NAMALWA (cell line): ENCODE measurements at places on chromosomes 3 and 15.

GRCh38 chr3:111517801-111518200, 24.2 kb upstream of the CD96 start:
- DNase-seq = no peak

DNA sequence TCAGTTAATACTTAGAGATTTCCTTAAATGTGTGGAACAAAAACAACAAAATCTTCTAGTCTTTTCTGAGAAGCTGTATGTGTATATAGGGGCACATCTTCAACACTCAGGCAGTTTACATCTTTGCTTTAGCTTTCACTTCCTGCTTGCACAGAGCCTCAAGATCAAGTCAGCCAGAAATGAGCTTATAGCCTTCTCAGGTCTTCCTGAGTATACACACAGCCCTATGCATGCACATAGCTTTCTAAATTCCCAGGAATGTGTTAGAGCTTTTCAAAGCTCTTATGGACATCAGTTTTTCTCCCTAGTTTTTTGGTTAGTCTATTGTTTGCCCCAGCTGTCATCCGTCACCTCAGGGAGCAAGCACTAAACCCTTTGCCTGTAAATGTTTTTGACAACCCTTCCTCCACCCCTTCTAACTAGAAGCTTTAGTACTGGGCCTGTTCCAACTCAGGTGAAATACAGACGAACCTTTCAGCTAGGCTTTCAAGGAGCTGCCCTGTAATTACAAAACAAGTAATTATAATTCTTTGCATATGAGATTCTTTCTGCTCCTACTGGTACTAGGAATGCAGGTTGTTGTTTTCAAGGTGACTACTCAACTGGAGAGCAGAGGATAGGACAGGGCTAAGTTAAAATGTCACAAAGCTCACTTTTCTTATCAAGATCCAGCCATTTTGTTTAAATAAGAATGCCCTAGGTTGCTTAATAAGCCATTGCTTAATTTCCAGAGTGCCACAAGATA, 22.6 kb upstream of the MTMR10 start:
- peak; percentile 62 for DNase-seq

DNA sequence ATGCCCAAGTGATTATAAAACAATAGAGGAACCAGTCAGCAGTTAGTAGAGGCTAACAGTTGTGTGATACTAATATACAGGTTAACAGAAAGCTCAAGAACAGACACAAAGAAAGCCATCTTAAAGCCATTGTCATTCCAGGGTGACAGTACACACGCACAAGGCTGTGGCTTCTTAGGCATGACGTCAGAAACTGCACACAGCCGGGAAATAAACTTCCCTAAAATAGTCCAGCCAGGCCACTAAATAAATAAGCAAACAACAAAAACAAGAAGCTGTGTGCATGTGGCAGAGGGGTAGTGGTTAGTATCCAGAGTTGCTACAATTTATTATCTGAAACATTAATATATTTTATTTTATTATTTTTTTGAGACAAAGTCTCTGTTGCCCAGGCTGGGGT, 49.8 kb downstream of the PPCDC start:
- no peak for DNase-seq

DNA sequence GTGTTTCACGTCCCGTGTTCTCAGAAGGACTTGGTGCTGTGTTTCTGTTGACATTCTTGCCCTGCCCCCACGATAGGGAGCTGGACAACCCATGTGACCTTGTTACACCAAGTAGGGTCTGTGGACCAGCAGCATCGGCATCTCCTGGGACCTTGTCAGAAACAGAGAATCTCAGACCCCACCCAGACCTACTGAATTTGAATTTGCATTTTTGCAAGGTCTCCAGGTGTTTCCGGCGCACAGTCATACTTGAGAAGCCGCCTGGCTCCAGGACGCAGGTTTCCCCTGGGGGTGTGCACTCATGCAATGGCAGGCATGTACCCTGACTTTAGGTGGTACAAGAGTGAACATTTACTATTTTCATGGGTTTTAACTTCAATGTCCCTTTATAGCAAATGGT, 117.9 kb downstream of the TLE3 start:
- peak; percentile 98 for DNase-seq

DNA sequence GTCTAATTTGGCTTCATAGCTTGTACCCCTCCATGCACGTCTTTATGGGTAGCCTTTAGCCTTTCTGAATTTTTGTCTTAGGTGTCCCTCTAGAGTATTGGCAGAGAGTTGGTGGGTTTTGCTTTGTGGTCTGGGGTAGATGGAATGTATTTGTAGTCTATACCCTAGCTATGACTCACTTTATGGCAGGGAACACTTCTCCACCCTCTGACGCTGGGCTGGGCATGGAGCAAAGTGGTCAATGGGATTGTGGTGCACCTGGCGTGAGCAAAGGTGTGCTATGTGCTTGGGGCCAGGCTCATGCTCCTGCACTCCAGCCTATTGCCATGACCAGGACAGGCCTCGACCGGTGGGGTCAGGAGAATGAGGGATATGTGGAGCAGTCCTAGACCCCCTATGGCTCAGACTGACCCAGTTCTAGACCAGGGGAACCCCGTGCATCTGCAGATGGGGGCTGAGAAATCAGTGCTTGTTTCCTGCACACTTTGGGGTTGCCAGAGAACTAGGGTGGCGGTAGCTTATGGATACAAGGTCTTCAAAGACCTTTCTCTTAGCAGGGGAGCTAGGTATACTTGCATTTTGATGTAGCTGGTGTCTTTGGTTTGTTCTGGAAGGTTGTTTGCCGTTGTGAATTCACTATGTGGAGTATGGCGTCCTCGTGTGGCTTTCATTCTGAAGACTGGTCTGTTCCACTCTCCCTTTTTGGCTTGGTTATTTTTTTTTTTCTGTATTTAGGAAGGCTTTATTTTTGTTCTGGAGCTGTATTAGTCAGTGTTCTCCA, 49.4 kb upstream of the RPL32 start:
- DNase-seq = no peak

- DNase-seq = no peak
These were observed 25.6 kb upstream of the FAM174B start for GRCh38 chr15:92681141-92681631.

DNA sequence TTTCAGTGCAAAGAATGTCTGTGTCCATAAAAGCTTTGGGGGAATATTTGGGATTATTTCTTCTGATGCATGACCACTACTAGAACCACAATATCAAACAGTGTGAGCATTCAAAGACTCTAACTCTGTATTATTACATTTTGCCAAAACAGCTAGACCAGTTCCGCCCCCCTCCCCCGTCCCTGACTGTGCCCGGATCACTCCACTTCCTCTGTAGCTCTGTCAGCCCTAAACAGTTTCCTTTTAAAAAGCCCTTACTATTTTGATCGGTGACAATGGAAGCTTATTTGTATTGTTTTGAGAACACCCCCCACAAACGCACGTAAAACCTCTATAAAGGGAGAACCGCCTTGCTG, 36.6 kb upstream of the EPHB3 start:
- DNase-seq = no peak
